ENCODE measurements at places on chromosomes 12 and 14.
A peak's percentile ranks its signal among the peaks of the same experiment; 100 is the strongest.

DNA sequence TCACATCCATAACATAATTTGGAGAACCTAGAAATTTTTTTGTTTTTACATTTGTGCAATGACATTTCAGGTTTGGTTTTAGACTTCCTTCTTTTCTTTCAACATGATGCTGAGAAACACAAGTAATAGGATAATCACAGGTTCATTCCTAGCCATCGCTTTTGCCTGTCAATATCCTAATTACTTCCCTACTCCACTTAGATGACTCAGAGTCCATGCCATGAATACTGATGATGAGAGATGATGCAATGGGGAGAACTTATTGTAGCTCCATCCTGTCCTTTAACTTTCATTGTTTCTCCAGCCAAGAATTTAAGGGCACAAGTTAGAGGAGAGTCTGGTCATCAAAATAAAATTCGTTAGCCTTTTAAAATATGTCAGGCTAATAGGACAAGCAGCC lies 101.3 kb downstream of the PTPRO start:
- no peak for DNase-seq

DNA sequence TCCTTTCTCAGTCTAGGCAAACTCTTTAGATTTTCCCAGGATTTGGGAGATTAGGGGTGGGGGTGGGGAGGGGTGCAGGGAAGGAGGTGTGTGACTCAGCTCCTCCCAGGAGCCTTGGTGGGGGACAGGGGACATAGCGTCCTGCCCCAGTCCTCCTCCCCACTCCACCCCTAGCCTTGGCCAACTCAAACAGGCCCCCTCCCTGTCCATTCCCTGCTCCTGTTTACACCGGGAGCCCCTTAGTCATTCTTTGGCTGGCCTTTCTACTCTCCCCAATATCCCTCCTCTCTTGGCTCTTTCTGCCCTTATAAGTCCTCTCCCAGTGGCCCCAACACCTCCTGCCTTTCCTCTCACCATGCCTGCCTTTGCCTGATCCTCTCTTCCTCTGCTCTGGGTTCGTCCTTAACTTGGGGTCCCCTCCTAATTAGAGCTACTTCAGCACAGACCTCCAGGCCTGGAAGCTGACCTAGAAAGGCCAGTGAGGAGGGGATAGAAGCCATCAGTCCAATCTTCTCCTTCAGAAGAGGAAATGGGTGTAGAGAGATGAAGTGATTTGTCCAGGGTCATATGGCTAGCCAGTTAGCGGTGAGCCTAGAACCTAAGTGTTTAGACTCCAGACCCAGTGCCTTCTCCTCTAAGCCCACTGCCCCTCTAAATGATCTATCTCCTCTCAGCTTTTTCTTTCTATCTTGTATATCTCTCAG lies 2.3 kb upstream of the ITGA5 start:
- DNase-seq, result no peak

GRCh38 chr14:92943855-92944570 lies 21.1 kb downstream of the CHGA start:
- no peak for DNase-seq

GRCh38 chr12:105418229-105418628 lies 87.7 kb downstream of the C12orf75 start:
- peak; percentile 70 for DNase-seq

GRCh38 chr14:24130380-24130716 lies at the start of gene FITM1:
Gene FITM1, plus strand, starts transcription at chr14:24130659. Its CDS starts 905 bp downstream, at chr14:24131564.
- no peak for DNase-seq

DNA sequence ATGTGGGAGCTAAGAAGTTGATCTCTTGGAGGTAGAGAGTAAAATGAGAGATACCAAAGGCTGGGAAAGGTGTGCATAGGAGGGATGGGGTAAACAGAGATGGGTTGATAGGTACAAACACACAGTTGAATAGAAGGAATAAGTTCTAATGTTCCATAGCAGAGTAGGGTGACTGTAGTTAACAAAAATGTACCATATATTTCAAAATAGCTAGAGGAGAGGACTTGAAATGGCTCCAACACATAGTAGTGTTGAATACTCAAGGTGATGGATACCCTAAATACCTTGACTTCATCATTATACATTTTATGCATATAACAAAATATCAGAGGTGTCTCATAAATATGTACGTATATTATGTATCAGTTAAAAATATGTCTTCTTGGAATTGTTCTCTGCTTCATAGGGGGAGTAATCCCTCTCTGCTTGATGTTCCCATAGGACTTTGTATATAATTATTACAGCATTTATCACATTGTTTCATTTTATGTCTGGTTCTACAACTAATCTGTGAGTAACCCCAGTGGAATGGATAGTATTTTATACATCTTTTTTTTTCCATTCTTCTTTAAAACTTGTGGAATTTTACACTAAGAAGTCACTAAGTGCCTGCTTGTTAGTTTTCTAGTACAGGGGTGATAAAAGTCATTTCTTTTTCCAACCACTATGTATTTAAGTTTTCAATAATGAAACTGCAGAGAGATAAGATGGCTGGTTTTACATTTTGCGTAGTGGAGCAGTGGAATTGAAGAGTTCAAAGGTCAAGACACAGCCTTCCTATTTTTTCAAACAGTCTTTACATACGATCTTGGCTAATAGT lies 1940.0 kb upstream of the SEL1L start:
- no peak for DNase-seq

DNA sequence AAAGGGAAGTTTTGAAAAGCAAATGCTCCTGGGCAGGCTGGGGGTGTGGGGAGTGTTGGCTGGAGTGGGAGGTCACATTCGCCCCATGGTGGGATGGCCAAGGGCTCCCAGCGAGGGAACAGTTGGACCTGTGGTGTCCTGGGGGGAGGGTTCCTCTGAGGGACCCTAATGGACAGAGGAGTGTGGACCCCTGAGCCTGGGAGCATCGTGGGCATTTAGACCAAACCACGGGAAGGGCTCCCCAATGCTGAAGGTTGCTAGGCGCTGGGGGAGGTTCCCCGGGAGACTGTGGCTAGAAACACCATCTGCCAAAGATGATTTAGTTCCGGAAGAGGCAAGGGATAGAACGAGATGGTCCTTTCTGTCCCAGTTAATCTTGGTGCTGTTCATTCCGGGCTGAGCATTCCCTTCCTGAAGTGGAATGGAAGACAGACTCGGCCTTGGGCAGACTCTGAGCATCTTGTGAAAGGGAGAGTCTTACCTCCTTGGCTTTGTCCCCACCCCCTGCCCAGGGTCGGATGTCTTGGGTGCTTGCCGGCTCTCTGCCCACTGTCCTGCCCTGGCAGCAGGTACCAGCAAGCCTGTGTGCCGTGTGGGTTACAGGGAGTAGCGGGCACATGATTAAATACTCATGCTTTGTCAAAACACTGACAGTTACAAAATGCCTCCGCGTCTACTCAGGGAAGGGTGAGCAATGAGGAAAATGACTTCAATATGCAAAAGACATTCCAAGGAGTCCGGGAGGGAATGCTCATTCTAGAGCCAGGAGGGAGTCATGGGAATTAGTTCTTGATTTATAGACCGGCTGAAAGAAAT lies 215.9 kb downstream of the CACNA1C start:
- no peak for DNase-seq

DNA sequence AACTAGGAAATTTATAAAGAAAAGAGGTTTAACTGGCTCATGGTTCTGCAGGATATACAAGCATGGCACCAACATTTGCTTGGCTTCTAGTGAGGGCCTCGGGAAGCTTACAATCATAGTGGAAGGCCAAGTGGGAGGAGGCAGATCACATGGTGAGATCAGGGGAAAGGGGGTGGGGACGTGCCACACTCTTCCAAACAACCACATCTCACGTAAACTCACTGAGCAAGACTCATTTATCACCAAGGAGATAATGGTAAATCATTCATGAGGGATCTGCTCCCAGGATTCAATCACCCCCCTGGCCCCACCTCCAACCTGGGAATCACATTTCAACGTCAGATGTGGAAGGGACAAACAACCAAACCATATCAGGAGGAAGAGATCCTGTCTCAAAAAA lies 35.8 kb downstream of the NUMB start:
- no peak for DNase-seq

GRCh38 chr12:112096667-112097066 lies 11.9 kb downstream of the NAA25 start:
- DNase-seq, result no peak

GRCh38 chr14:105817971-105818711 lies 291.8 kb downstream of the TMEM121 start:
- no peak for DNase-seq

GRCh38 chr14:76759589-76759988 lies 1.7 kb upstream of the VASH1 start:
- no peak for DNase-seq

GRCh38 chr12:44143175-44143574 lies 307.3 kb downstream of the TMEM117 start:
- no peak for DNase-seq

DNA sequence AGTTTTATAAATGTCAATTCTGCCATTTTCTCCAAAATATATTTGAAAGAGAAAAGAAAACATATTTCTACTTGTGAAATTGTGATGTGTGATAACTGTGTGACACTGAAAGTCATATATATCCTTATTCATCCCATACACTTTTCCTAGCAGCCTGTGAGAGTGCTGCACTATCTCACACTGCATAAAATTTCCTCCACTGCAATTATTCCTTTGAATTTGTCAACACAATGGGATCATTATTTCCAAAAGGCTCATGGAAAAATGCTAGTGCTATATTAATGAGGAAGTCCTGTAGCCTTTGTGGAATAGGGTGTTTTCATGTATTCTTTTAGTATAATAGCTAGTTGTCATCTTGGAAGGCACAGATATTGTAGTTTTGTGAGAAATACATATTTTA lies 504.1 kb downstream of the RPL10L start:
- DNase-seq, result no peak

- peak; percentile 37 for DNase-seq
Observed at GRCh38 chr12:109949089-109949488, 47.1 kb downstream of the GIT2 start.

GRCh38 chr12:10747730-10748129 lies 24.6 kb upstream of the YBX3 start:
- no peak for DNase-seq

DNA sequence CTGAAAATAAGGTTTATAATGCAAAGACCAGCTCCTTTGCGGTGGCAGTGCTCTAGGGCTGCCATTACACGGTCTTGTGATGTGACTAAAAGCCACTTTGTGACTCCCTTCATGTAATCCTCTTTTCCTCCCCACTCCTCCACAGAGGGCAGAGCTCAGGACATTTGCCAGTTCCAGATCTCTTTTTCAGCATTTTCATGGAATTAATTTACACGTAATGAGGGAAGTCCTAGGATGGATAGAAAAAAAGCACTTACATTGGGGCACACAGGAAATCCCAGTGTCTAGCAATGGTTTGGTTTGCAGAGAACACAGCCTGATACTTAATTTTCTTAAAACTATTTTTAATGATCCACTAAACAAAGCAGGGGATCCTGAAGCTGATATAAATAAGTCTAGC lies 17.5 kb upstream of the ATF1 start:
- no peak for DNase-seq

DNA sequence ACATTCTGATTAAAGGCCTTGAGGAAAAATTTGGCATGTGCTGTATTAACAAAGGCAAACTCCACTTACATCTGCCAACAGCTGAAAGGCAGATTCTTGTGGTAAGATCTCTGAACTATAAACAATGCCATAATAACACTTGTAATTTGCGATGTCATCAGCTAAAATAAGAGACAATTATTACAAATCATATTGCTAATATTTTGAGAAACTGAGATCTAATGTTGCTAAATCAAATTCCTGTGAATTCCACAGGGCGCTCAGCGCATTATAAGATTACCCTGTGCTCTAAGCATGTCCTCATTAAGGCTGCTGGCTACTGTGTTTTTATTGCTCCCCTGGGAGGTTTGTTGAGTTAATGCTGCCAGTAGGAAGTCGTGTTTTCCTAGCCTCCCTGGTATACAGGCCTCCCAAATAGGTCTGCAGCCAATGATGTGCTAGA lies 244.8 kb downstream of the DACT1 start:
- no peak for DNase-seq

GRCh38 chr12:67484791-67485480 lies 163.6 kb upstream of the DYRK2 start:
- DNase-seq, result no peak

DNA sequence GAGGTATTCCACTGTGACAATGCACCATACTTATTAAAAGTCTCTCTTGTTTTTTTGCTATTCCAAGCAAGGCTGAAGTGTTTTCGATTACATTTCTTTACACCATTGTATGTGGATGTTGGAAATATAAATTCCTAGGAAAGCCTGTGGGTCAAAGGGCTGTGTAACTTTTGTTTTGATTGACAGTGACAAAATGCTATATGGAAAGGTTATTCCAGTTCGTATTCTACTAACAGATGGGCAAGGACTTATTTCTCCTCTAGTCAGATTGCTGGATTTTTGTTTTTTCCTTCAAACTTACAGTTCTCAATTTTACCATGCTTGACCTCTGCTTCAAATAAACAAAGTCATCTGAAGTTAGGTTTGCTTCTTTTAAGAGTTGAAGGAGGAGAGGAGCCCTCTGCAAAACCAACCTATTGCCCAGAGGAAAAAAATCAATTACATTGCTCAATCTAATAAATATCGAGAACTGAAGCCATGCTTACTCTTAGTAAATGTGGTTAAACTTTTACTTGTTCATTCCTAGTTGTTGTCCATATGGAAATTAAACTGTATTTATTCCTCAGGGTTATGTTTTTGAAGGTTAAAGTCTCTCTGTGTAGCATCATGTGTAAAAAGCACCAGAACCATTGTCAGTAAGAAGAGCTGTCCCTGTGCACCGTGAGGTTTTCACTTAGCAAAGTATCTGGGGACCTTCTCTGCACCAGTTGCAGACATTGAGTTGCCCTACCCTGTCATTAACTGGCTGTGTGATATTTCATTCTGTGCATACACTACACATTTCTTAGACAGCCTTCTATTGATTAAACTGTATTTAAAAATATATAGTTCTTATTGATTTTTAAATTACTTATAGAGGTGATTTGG lies 26.9 kb downstream of the GLT1D1 start:
- DNase-seq, result no peak

GRCh38 chr12:111006621-111007020 lies 86.2 kb upstream of the MYL2 start:
- DNase-seq, result no peak

- DNase-seq, result no peak
Observed at GRCh38 chr14:63504648-63505047, 38.5 kb downstream of the PPP2R5E start.

- DNase-seq, result no peak
Observed at GRCh38 chr14:77023001-77023996, 5.2 kb downstream of the IRF2BPL start.

- peak; percentile 61 for DNase-seq
Observed at GRCh38 chr12:45284096-45284901, 68.4 kb downstream of the ANO6 start.

DNA sequence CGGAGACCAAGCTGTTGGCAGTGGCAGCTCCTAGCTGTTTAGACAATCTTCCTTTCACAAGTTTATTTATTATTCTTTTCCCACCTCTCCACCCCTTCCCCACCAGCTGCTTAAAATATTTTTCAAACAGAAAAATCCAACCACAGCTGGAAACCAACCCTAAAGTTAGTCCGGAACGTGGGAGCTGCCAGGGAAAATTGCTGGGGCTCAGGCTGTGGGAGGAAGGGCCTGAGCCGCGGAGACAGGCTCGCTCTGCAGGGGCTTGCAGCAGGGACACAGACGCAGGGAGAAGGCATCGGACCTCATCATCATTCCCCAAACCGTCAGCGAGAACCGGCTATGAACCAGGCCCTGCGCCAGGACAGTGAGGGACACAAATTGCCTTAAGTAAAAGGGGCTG lies 16.1 kb upstream of the TMEM106C start:
- no peak for DNase-seq
